ENCODE measurements at places on chromosomes 12 and 14.
A peak's percentile ranks its signal among the peaks of the same experiment; 100 is the strongest.

GRCh38 chr12:69252033-69252432, 12.7 kb downstream of the CPSF6 start:
- DNase-seq, result no peak

DNA sequence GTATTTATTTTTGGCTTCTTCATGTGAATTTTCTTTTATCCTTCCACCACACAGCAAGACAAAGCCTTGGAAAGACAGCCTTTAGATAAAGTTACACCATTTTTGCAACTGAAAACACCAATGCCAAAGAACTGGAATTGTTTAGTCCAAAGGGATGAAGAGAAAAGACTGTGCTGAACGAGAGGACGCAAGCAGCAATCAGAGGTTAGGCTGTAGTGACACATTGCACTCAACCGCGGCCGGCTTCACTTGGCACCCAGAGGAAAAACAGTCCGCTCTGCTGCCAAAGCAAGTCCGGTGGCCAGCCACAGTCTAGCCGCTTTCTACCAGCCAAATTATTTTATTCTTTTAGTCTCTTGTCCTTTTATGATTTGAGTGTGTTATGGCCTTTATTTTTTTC, 49.1 kb upstream of the KCNJ8 start:
- no peak for DNase-seq

DNA sequence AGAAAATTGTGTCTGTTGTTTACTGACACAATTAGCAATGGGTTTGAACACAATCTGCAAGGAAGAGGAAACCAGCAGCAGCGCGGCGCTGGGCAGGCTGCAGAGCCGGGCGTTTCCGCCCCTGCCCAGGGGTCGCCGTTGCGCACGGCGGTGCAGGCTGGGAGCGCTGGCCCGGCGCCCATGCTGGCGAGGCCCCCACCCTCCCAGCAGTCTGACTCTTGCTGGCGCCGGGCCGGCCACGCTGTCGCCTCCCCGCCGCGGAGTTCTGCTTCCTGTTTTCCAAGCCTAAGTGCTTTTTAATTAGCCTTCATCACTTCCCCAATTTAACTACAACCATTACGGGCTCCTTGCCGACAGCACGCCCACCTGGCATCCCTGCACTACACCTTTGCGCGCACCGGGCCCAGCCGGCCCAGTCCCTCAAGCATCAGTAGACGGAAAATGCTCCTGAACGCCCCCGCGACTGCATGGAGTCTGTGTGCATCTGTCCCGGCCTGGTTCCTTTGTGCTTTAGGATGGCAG, 212.1 kb downstream of the GXYLT1 start:
- peak; percentile 27 for DNase-seq

- DNase-seq, result no peak
Measured at GRCh38 chr12:117037289-117038022, 61.8 kb downstream of the TESC start.

DNA sequence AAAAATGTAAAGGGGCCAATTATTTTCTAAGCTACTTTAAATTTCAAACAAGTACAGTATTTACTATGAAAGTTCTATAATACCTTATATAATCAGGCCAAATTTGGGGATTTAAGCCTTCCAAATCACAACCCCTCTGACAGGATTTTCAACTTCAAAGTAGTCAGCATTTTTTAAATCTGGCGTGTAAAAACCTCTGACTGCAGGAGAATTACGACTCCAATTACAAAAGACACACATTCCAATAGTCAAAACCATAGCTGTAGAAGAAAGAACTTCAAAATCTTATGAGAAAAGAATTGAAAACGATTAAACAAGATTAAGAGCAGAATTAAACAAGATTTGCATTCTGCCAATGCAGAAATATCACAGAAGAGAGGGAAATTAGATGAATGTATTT, 12.7 kb downstream of the OSBPL8 start:
- no peak for DNase-seq

DNA sequence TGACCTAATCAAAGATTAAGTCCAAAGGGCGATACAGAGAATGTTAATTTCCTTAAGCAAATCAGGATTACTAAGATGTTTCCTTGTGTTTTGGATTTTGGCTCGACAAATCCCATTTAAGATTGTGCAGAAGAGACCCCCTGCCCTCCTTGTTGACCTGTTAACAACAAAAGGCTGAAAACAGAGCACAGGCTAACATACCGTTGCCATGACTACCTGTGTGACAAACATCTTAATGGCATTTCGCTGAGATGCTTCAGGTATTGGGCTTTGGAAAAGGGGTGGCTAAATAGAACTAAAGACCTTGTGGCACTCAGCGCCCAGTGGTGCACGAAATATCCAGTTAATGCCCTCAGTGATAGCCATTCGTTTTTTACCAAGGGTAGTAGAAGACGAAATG, 1532.3 kb upstream of the TMEM132C start:
- DNase-seq, result no peak

DNA sequence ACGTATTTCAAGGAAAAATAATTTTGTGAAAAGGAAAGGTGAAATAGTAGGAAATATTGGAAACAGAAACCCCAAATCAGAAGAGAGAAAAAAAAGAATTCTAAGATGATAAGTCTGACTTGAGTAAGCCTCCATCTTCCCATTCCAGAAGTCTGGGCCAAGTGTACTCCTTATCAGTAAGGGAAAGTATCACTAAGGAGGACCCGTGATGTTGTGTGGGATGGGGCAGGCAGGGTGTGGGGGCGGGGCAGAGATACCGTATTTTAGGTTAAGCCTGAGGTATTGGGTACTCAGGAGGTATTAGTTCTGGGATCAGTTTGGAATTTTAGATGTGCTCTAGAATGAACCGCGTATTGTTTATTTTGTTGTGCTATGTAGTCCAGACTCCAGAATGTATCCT, 33.8 kb upstream of the PSMA6 start:
- no peak for DNase-seq

GRCh38 chr12:99658671-99659349, 11.3 kb downstream of the GARIN6 start:
- DNase-seq, result no peak

DNA sequence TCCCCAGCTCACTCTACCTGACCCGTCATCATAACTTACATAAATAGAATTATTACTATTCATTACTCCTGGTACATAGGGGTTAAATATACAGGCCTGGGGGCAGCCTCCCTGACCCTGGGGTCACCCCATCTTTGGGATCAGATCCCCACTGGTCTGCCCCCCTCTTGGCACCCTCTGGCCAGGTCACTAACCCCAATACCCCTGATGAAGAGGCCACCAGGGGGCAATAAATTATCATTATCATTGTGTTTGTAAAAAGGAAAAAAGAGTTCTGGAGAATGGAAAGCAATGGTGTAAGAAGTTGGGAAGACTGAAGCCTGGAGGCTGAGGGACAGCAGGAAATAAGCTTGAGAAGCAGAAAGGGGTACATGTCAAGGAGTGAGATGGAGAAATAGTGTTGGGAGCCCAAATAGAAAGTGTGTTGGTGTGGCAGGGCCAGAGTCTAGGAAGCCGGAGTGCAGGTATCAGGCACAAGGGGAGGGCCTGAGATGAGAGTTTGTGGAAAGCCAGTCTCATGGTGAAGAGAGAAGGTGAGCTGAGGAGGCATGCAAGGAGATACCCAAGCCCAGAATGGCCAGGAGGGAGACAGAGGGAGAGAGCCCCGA, 6.1 kb upstream of the AAAS start:
- DNase-seq, result no peak

DNA sequence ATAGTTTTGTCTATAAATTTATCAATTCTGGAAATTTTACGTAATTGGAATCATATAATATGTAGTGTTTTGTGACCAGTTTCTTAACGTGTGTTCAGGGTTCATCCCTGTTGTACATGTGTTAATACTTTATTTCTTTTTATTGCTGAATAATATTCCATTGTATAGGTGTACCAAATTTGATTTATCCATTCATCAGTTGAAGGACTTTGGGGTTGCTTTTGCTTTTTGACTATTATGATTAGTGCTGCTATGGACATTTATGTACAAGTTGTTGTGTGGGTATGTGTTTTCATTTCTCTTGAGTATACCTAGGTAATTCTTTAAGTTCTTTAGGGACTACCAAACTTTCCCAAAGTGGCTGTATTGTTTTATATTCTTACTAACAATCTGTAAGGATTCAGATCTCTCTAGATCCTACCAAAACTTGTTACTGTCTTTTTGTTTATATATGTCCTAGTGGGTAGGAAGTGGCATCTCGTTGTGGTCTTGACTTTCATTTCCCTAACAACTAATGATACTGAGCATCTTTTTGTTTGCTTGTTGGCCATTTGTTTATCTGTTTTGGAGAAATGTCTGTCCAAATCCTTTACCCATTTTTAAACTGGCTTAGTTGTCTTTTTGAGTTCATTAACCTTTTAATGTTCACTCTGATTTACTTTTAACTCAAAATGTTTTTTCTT, 14.9 kb downstream of the VRK1 start:
- no peak for DNase-seq

DNA sequence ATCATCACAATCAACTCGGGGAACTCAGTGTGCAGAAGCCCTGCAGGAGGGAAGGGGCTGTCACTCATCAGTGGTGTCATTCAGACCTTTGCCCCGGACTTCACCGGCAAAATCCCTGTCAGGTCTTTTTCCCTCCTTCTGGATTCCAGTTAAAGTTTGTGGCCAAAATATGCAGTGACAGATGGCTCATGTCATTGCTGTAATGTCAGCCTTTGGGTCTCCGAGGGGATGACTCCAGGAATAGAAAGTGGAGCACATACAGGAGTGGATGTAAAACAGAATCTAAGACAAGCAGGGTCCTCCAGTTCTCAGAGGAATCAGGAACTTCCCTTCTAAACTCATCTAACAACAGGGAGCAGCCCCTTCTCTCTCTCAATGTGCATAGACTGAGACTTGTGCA, 130.3 kb upstream of the RASSF8 start:
- DNase-seq, result no peak

- no peak for DNase-seq
Measured at GRCh38 chr12:46460682-46461210, 88.2 kb upstream of the SLC38A2 start.

GRCh38 chr12:10191865-10192264, 13.0 kb downstream of the TMEM52B start:
- DNase-seq, result no peak

GRCh38 chr12:44497044-44497443, 379.1 kb downstream of the NELL2 start:
- DNase-seq, result no peak

GRCh38 chr12:93242154-93242972, 135.4 kb upstream of the NUDT4 start:
- no peak for DNase-seq

DNA sequence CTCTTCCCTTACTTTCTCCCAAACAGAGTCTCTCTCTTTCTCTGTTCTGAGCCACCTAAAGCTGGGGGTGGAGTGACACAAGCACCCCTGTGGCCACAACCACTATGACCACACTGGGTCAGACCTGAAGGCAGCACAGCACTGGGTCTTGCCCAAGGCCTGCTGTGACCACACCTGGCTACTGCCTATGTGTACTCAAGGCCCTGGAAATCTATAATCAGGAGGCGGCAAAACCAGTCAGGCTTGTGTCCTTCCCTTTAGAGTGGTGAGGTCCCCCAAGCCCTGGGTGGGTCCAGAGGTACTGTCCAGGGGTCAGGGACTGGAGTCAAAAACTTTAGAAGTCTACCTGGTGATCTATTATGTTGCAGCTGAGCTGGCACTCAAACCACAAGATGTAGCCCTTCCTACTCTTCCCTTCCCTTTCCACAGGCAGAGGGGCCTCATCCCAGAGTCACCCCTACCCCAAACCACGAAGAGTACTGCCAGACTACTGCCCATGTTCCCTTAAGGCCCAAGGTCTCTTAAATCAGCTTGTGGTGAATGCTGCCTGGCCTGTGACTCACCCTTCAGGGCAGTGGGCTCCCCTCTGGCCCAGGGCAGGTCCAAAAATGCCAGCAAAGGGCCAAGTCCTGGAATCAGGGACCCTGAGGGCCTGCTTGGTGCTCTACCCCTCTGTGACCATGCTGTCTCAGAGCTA, 179.8 kb upstream of the DYRK2 start:
- DNase-seq, result no peak

GRCh38 chr12:115946092-115946491, 331.4 kb downstream of the MED13L start:
- DNase-seq, result no peak

DNA sequence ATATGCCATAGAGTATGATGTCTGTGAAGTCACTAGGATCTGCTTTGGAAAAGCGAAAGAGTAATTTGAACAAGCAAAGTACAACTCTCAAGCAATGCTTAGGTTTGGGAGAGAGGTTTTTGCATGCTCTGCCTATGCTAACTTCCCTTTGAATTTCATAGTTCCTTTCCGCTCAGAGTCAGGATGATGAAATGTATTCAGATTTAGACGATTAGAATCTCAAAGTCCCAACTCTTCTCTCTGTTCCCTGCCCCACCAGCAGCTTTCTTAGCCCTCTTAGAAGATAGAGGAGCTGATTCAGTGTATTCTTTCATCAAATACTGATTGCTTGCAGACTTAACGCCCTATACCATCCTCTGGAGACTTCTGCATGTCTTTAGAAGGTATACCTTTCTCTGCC, 11.5 kb downstream of the RAB5B start:
- no peak for DNase-seq

GRCh38 chr12:106739318-106739717, 35.2 kb upstream of the RIC8B start:
- no peak for DNase-seq

GRCh38 chr14:57346741-57347140, 43.6 kb upstream of the NAA30 start:
- DNase-seq, result no peak

- no peak for DNase-seq
Measured at GRCh38 chr12:116130431-116130830, 147.1 kb downstream of the MED13L start.

- DNase-seq, result no peak
Measured at GRCh38 chr14:101815994-101816393, 54.5 kb downstream of the PPP2R5C start.

DNA sequence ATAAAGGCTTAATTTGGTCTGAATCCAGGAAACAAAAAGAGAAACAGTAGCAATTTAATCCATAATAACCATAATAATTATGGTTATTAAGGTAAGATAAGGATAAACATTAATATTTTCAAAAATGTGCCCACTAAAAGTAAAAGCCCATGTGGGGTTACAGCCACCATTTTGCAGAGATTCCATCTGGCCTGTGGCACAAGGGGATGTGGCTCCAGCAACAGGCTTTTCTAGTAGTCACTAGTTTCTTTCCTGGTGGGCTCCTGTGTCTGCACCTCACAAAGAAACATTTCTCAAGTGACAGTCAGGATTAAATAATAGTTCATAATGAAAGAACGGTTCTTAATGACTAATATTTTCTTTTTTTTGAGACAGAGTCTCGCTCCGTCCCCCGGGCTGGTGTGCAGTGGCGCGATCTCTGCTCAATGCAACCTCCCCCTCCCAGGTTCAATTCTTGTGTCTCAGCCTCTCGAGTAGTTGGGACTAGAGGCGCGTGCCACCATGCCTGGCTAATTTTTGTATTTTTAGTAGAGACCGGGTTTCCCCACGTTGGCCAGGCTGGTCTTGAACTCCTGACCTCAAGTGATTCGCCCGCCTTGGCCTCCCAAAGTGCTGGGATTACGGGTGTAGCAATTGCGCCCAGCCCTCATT, 32.2 kb downstream of the GPR19 start:
- DNase-seq, result no peak

GRCh38 chr14:54565785-54566409, 1.0 kb upstream of the SAMD4A start:
- DNase-seq, result peak; percentile 56

Data from esophagus squamous epithelium (tissue), 5 donors.